Vagina (tissue), 2 donors: ENCODE measurements at places on chromosomes 6 and 20.

DNA sequence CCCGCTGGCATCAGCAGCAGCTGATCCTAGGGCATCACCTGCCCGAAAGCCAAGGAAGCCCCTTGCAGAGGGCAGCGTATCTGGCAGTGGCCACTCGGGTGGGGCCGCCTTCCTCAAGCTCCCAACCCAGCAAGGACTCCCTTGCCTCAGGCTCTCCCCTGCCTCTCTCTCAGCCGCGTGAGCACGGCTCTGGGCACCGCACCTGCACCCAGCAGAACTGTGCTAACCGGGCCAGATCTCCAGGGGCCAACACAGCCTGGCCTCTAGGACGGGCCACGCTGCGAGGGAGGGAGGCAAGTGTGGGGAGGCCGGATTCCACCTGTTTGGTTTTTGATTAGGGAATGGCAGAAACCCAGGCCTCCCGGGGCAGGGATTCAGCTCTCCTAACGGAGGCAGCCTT is 11.8 kb upstream of the MRGBP start:
- no peak for DNase-seq
- H3K4me1 ChIP-seq: no peaks in the 10 kb centered on the region
- no peaks in the 10 kb centered on the region for H3K36me3 ChIP-seq

- no peak overlapping the region for H3K4me3 ChIP-seq
- H3K36me3 ChIP-seq: no peaks in the 10 kb centered on the region
- H3K27me3 ChIP-seq: no peaks in the 10 kb centered on the region
- H3K4me1 ChIP-seq: no peaks in the 10 kb centered on the region
- DNase-seq: no peak
- H3K27ac ChIP-seq: no peak overlapping the region
These were observed 251.1 kb upstream of the SOX4 start for GRCh38 chr6:21342501-21342900.

GRCh38 chr6:43052842-43053544 is 658 bp downstream of the CUL7 start:
- H3K4me3 ChIP-seq: peak overlapping the region; percentile 71
- H3K4me1 ChIP-seq: peaks cover 38% of the 10 kb centered on the region
- peak overlapping the region; percentile 88 for H3K27ac ChIP-seq

GRCh38 chr6:120774275-120774674 is 560.0 kb downstream of the TBC1D32 start:
- no peaks in the 10 kb centered on the region for H3K4me1 ChIP-seq
- no peak for DNase-seq
- no peak overlapping the region for H3K27ac ChIP-seq
- no peak overlapping the region for H3K4me3 ChIP-seq
- no peaks in the 10 kb centered on the region for H3K27me3 ChIP-seq
- H3K36me3 ChIP-seq: no peaks in the 10 kb centered on the region

- no peaks in the 10 kb centered on the region for H3K27me3 ChIP-seq
- peak overlapping the region; percentile 60 for H3K27ac ChIP-seq
- peak overlapping the region; percentile 80 for H3K4me3 ChIP-seq
- no peak for DNase-seq
- H3K36me3 ChIP-seq: no peaks in the 10 kb centered on the region
These were observed 1.5 kb upstream of the CPNE5 start for GRCh38 chr6:36840432-36841403.

DNA sequence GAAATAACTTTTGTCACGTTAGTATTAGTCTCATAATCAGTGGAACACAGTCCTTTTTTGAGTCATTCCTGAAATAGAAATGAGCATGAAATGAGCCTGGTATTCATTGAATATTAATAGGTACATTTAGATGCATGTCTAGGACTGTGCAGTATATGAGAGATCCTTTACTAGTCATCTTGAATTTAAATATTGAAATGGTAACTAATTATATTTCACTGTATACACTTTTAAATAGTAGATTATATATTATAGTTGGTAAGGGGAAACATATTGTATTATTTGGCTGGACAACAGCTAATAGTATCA is 59.4 kb downstream of the RSPO3 start:
- no peak overlapping the region for H3K4me3 ChIP-seq
- no peak overlapping the region for H3K27ac ChIP-seq
- no peaks in the 10 kb centered on the region for H3K27me3 ChIP-seq
- no peaks in the 10 kb centered on the region for H3K36me3 ChIP-seq

DNA sequence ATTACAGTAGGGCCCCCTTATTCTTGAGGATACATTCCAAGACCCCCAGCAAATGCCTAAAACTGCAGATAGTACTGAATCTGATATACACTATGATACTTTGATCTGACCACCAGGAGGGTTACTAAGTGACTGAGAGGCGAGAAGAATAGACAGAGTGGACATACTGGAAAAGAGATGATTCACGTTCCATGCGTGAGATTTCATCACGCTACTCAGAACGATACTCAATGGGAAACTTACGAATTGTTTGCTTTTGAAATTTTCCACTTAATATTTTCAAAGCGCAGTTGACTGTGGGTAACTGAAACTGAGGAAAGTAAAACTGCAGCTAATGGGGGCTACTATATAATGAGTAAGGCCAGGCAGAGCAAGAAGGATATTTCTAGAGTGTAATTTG is 60.8 kb downstream of the STX11 start:
- H3K27me3 ChIP-seq: no peaks in the 10 kb centered on the region
- H3K36me3 ChIP-seq: no peaks in the 10 kb centered on the region
- DNase-seq: no peak
- H3K4me3 ChIP-seq: no peak overlapping the region
- H3K27ac ChIP-seq: no peak overlapping the region

GRCh38 chr20:36860811-36861624 is 14.9 kb upstream of the TLDC2 start:
- no peak for DNase-seq
- H3K4me3 ChIP-seq: peak overlapping the region; percentile 93
- H3K36me3 ChIP-seq: no peaks in the 10 kb centered on the region
- H3K27me3 ChIP-seq: no peaks in the 10 kb centered on the region
- peaks cover 71% of the 10 kb centered on the region for H3K4me1 ChIP-seq

DNA sequence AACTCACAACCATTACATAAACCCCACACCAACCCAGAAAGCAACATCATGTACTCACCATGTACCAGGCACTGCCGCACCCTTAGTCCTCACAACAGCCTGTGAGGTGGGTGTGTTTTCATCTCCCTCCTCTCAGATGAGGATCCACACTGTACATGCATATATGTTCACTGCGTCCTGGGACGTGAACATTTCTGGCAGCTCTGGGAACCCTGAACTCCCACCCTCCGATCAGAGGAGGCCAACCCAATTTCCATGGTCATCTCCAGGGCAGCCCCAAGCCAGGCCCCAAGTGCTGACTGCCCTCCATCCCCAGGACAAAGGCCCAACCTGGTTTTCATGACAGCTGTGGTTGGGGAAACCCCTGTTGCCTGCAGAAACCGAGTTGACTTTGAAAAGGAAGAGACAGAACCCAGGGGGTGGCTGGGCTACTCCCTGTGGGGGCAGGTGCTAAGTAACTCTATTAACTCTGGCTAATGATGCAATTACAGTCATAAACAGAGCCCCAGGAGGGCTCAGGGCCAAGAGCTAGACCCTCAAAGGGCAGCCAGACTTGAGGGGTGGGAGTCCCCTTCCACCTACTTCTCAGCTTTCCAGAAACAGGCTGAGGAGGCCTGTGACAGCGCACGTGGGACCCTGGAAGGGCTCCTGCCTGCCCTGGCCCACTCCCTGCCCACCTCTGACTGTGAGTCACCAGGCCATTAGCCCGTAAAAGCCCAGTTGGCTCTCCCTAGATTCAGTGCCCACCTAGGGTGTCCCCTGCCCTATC is 2.6 kb downstream of the TFEB start:
- H3K4me1 ChIP-seq: peaks cover 61% of the 10 kb centered on the region
- DNase-seq: no peak
- H3K36me3 ChIP-seq: no peaks in the 10 kb centered on the region
- H3K4me3 ChIP-seq: peak overlapping the region; percentile 84
- peak overlapping the region; percentile 98 for H3K27ac ChIP-seq

DNA sequence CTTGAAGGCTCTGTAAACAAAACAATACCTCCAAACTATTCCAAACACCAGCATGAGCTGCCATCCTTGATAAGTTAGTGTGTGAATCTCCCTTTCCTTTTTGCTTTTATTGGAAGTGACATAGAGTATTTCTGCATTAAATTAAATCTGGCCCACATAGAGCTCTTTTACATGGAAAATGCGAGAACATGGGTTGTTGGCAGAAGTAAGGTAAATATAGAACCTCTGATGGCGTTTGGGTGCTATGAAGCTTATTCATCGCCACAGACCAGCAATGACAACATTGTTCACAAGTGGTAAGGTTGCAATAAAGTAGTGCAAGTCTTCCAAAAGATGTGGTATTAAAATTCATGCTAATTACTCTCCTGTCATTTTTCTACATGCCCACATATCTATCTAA is 445.8 kb upstream of the JAG1 start:
- no peaks in the 10 kb centered on the region for H3K36me3 ChIP-seq
- no peaks in the 10 kb centered on the region for H3K4me1 ChIP-seq
- no peak overlapping the region for H3K27ac ChIP-seq

DNA sequence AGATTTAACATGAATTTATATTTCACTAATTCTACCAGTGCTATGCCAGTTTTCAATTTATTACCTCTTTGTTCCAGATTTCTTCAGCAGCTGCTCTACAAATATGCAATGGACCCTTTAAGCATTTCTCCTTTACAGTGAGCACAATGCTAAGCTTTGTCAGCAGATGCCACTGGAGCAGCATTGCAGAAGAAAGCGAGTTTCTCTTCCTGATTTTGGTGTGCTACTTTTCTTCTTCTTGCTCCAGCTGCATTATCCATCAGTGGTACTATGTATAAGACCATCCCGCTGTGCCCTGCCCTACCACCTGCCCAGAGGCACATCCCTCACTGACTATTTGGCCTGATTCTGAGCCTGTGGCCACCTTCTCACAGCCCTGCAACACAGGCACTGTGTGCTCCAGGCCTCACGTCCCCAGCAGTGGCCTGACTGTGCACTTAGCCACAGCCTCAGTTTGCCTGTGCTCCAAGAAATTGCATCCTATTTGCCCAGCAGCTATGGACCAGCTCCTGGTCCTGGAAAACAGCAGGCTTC is 84.1 kb downstream of the TNFAIP3 start:
- H3K27me3 ChIP-seq: no peaks in the 10 kb centered on the region
- no peak for DNase-seq
- H3K4me1 ChIP-seq: no peaks in the 10 kb centered on the region
- no peaks in the 10 kb centered on the region for H3K36me3 ChIP-seq

- no peak for DNase-seq
- H3K4me3 ChIP-seq: no peak overlapping the region
- H3K27ac ChIP-seq: no peak overlapping the region
- H3K27me3 ChIP-seq: no peaks in the 10 kb centered on the region
These were observed 57.5 kb downstream of the MKKS start for GRCh38 chr20:10376270-10377075.

GRCh38 chr6:125367036-125367782 is 65.4 kb upstream of the HDDC2 start:
- peak overlapping the region; percentile 61 for H3K27ac ChIP-seq
- no peak overlapping the region for H3K4me3 ChIP-seq
- no peak for DNase-seq

- no peaks in the 10 kb centered on the region for H3K27me3 ChIP-seq
- H3K4me1 ChIP-seq: peaks cover 12% of the 10 kb centered on the region
- no peak for DNase-seq
- H3K4me3 ChIP-seq: no peak overlapping the region
- no peak overlapping the region for H3K27ac ChIP-seq
These were observed 5.2 kb downstream of the INSM1 start for GRCh38 chr20:20373091-20373571.

DNA sequence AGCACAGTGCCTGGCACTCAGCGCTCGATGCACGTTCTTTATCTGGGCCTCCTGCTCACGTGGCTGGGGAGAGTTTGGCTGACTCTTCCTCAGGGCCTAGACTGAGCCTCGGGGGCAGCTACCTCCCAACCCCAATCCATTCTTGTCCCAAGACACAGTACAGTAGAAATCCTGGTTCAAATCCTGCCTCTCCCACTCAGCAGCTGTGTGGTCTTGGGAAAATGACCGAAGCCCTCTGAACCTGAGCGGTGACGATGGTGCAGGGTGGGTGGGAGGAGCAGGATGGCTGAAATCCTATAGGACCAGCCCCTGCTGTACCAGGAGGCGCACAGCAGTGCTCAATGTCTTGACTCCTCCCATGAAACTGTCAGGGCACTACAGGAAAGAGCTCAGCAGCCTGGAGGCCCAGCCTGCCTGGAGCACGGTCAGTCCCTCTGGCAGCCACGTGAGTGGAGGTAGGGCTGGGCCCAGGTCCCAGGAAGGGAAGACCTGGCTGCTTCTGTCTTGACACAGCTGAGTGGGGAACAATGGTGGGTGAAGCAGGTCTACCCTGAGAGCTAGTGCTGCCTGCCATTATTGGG is 31.5 kb downstream of the PDRG1 start:
- no peak overlapping the region for H3K4me3 ChIP-seq
- H3K27me3 ChIP-seq: no peaks in the 10 kb centered on the region
- no peaks in the 10 kb centered on the region for H3K36me3 ChIP-seq
- no peaks in the 10 kb centered on the region for H3K4me1 ChIP-seq

GRCh38 chr20:63707558-63708300 is at the start of the genes ARFRP1 and ZGPAT:
ARFRP1 (minus strand) TSS chr20:63707976; CDS start chr20:63707091, 885 bp downstream.
ZGPAT (plus strand) TSS chr20:63708039; CDS start chr20:63708581, 542 bp downstream.
- H3K27me3 ChIP-seq: no peaks in the 10 kb centered on the region
- peaks cover 4% of the 10 kb centered on the region for H3K36me3 ChIP-seq
- no peak for DNase-seq
- H3K4me1 ChIP-seq: peaks cover 30% of the 10 kb centered on the region
- peak within 1 kb of the TSS; percentile 93 for H3K4me3 ChIP-seq
- peak within 1 kb of the TSS; percentile 82 for H3K27ac ChIP-seq

DNA sequence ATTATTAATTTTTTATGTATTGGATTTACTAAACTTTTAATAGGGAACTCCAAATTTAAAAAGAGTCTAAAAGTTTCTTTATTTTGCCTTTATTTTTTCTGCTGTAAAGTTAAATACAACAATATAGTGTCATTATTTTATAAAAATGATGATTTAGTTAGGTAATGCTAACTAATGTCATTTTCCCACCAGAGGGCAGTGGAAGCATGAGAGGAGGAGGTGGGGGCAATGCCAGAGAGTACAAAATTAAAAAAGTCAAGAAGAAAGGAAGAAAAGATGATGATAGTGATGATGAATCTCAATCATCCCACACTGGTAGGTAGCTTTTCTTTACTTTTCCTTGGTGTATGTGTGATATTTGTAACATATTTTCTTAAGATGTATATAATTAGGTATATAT is 20.2 kb upstream of the FHL5 start:
- H3K4me1 ChIP-seq: no peaks in the 10 kb centered on the region
- no peak for DNase-seq
- H3K27ac ChIP-seq: no peak overlapping the region

GRCh38 chr20:32635764-32636163 is 38.0 kb downstream of the C20orf203 start:
- no peaks in the 10 kb centered on the region for H3K36me3 ChIP-seq
- no peak for DNase-seq
- H3K4me1 ChIP-seq: no peaks in the 10 kb centered on the region
- H3K4me3 ChIP-seq: no peak overlapping the region
- H3K27ac ChIP-seq: no peak overlapping the region
- no peaks in the 10 kb centered on the region for H3K27me3 ChIP-seq

- no peak for DNase-seq
- H3K27me3 ChIP-seq: no peaks in the 10 kb centered on the region
- peak overlapping the region; percentile 82 for H3K27ac ChIP-seq
- H3K36me3 ChIP-seq: no peaks in the 10 kb centered on the region
These were observed 696 bp downstream of the CALHM5 start for GRCh38 chr6:116512111-116512559.
